ENCODE measurements at places on chromosomes 6 and 20.

GRCh38 chr20:38191654-38192053 is 26.6 kb upstream of the TGM2 start:
- no peak for DNase-seq

DNA sequence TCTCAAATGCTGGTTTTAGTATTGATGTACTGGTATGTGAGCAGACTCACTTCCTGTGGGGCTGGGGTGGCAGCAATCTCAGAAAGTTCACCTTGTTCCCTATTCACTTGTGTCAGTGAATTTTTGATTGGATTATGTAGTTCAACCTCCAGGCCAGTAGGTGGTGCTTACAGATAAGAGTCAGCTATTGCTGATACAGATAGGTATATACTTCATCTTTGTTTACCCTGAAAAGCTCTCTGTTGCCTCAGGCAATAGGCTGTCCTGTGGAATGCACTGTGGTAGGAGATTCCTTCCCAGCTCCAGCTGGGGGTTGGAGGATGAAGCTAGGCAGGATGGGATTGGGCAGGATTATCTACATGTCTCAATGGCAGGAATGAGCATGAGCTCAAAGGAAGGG is 851.2 kb upstream of the EYS start:
- DNase-seq: no peak

- DNase-seq: no peak
Measured at GRCh38 chr20:34979366-34980153, 23.9 kb downstream of the MYH7B start.

- DNase-seq: peak; percentile 61
Measured at GRCh38 chr6:125507987-125508655, 206.4 kb upstream of the HDDC2 start.

Measured in fibroblast of gingiva (primary cell).